Omental fat pad (tissue), 4 donors: ENCODE measurements at places on chromosomes 13 and 19.

DNA sequence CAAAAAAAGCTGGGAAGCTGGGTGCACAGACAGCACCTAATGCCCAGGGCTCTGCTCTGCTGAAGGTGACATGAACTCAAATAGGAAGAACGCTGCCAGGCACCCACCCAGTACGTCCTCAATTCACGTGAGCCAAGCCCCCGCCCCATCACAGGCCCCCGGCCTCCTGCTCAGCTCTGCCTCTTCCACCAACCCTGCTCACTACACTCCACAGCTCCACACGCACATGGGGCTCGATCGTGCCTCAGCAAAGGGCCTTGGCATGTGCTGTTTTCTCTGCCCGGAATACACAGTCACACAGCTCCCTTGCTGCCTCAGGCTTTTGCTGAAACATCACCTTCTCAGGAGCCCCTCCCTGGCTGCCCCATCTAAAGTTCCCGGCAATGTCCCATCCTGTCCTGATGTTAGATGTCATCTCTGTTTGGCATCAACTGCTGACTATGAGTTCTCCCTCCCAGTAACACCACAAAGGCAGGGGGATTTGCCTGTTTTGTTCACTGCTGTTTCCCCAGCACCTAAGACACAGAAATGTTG, 2.3 kb downstream of the ATP13A1 start:
- no peak for DNase-seq

GRCh38 chr13:21594715-21595545, 9.0 kb downstream of the MICU2 start:
- DNase-seq: no peak

DNA sequence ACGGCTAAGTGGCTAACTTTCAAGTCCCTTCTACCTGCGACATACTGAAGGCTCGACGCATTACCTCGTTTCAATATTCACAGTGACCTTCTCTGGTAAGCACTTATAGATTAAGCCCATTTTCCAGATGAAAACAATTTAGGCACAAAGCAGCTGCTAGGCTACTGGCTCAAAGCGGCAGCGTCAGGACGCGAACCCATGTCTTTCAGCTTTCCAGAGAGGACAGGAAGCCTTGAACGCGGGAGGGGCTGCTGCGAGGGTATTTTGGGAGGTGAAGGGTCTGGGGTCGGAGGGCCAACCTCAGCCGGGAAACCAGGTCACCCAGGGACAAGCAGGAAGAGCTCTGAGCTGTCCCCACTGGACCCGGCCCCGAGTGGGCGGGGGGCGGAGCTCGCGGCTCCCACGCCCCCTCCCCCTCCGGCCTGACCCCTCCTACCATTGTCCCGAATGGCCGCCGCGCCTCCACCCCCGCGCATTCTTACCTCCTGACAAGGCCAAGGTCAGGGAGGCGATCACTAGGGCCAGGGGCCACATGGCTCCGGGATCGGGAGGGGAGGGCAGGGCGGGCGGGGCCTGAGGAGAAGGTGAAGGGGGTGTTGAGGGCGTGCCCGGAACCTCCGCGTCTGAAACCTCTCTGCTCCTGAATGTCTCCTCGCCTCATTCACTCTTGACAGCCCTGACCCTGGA, at the start of gene KLK13:
Gene KLK13 (minus strand): TSS at position 559 of the 687 bp plus-strand sequence. CDS start 25 bp downstream, at position 534.
- DNase-seq: peak; percentile 28

DNA sequence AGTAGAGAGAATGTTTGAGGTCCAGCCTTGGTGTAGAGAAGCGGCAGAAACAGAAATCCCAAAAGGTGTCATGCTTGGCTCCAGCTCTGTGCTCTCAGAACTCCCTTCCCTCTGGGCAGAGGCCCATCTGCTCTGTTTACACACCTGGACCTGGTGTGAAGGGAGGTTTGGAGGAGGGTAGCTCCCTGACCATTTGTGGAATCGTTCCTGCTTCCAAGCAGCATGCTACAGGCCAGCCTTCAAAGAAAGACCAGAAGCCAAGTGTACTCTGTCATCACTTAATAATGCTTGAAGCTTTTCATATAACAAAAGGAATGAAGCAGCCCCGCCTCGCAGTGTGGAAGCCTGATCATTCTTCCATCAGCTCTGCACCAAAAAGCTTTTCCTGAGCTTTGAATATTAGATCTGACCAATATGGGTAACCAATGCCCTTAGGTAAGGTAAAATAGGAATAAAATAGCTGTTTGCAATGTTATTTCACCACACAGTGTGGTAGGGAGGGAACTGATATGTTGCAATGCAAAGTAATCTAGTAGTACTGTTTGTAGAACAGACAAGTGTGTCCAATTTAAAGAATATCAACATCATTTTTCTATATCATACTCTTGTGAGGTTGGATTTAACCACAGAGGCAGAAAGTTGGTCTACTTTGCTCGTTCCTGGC, 63.3 kb downstream of the ZIC5 start:
- DNase-seq: no peak
